ENCODE measurements at places on chromosomes 5 and 9.

DNA sequence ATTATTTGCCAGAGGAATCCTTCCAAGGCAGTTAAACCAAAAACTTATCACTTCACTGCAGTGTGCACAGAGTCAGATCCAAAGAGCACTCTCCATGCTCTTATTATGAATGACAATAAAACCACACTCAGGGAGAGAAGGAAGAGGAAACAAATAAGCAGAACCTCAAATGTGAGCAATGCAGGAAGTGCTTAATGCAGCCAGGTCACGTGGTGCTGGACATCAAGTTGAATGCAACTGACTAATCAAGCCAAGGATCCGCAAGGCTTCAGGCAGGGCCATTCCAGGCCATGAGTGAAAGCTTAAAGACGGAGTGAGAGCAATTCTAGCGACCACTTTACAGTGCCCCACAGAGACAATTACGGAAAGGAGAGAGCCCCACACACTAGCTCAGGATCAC is 230.4 kb upstream of the PUM3 start:
- no peak for DNase-seq

GRCh38 chr5:163855754-163856153 is 350.3 kb downstream of the MAT2B start:
- DNase-seq: no peak

DNA sequence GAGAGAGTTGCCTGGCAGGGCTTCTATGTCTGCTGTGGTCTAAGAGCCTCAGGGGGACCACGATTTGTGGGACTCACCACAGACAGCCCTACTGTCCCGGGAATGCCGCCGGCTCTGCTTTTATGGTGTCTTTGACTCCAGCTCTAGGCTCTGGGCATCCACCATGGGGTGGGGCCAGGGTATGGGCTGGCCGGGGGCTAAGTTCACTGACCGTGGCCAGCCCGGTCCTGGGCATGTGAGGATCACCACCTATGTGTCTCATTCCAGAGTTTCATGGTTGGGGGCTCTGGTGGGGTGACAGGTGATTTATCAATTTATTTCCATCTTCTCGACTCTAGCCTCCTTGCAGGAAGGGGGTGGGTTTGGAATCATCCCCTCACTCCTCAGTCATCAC is 139.4 kb downstream of the GADD45G start:
- DNase-seq: no peak

DNA sequence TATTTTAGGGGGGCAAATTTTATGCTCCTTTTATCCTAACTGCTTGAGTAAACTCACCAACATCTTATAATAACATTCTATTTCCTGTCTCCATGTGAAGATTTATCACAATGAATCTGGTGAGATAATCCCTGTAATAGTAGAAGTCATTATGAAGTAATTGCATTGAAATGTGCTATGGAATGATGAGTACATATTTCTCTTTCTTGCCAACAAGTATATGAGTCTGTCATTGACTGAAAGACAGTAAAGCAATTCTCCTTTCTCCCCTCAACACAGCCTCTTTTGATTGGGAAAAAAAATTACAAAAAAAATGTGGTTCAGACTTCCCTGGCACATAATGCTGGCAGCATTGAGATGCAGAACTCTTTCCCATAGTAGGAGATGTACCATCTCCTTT is 459.2 kb upstream of the RGMB start:
- no peak for DNase-seq

DNA sequence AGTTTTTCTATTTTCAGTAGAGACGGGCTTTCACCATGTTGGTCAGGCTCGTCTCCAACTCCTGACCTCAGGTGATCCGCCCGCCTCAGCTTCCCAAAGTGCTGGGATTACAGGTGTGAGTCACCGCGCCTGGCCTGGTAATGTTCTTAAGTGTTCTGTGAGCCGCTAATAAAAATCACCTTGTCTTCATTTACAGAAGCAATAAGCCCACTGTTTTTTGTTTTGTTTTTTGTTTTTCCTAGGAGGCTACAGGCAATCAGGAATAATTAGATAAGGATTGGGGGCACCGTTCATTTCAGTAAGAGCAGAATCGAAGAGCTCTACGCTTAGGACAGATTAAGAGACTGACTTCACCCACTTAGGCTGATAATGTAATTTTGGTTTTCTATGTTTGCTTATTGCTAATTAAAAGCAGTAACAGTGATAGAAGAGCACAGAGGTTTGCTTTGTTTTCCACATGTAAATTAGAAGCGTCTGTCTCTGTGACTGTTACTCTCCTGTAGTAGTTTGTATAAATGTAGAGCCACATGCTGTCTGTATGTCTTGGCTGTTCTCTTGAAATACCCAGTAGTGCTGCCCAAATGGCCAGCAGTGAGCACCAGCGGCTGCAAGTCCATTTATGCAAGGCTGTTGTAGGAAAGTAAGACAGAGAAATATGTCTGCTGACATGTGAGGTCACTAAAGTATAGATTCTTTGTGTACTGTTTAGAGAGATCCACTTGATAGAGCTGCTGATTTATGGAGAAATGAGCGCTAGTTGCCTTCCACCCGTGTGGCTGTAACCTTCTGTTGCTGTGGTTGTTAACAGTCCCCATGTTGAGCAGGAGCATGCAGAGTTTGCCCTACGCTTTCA is 30.5 kb downstream of the TRIO start:
- DNase-seq: no peak

DNA sequence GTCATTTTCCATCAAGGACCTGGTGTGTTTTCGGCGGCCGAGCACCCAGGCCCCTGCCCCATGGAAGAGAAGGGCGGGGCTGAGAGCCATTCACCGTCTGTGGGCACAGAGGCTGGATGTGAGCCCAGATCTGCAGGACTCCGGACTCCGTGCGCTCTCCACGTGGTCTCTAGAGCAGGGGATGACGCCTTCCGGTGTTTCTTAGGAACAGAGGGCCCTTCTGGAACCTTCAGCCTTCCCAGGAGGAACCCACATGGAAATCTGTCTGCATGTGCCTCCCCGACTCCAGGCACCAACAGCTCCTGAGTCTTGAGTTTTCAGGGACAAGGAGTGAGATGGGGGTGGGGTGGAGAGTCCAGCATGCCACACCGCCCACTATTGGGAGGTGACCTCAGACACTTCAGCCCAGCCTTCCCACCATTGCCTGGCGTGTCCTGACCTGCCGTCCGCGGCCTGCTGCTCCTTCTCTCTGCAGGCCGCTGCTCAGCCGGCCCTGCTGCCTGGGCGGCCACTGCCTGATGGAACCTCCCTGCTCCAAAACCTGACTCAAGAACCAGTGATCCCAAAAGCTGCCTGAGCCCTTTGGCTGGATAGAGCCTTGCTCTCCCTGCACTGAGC is 2.4 kb upstream of the RXRA start:
- DNase-seq: no peak

- DNase-seq: no peak
These were observed 88.6 kb upstream of the AGXT2 start for GRCh38 chr5:35136386-35136785.

- no peak for DNase-seq
These were observed 22.8 kb upstream of the ARAP3 start for GRCh38 chr5:141704782-141705297.

DNA sequence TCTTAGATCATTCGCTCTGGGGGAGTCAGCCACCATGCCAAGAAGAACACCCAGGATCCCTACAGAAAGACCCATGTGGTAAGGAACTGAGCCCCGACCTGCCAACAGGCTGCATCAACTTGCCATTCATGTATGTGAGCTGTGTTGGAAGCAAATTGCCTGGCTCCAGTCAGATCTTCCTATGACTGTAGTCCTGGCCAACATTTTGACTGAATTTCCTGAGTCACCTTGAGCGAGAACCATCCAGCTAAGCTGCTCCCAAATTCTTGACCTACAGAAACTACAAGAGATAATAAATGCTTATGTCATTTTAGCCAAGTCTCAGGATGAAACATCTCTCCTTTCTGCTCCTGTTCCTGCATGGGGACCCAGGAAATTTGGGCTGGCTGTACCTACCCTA is 40.0 kb upstream of the SLC44A1 start:
- DNase-seq: no peak
